ENCODE measurements at places on chromosomes 11 and 22.

DNA sequence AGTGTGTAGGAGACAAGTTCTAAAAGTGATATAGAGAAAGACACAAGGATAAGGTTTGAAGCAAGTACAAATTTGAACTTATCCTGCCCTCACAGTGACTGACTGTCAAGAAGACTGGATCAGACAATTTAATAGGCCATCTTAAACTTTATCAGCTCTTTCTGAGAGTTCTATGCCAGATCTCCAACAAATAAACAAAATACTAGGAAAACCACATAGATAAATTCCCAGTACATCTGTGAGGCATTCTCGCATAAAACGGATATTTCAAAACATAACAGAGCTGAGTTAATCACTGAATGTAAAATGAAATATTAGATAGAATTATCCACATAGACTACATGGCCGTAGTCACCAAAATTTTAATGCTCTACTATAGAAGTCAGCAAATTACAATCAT lies 120.9 kb upstream of the LUZP2 start:
- no peak for DNase-seq

GRCh38 chr11:123478352-123478987 lies 48.4 kb downstream of the GRAMD1B start:
- DNase-seq: no peak

- DNase-seq: no peak
Observed at GRCh38 chr11:129589190-129589860, 213.7 kb downstream of the BARX2 start.

DNA sequence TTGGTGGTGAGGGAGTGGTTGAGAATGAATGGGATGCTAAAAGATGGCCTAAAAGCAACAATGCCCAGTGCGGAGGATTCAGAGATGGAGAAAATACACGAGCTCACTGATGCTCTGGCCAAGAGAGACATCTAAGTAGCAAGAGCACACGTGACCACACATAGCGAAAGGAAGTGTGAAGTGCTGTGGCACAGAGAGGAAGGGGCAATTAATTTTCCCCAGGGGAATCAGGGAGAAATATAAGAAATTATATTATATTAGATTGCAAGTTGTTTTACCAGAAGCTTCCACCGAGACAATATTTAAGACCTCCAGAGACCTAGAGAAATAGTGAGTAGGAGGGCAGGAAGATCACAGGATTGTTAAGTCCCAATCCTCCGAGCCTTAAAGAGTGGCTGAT lies 80.6 kb downstream of the RCN1 start:
- DNase-seq: no peak

DNA sequence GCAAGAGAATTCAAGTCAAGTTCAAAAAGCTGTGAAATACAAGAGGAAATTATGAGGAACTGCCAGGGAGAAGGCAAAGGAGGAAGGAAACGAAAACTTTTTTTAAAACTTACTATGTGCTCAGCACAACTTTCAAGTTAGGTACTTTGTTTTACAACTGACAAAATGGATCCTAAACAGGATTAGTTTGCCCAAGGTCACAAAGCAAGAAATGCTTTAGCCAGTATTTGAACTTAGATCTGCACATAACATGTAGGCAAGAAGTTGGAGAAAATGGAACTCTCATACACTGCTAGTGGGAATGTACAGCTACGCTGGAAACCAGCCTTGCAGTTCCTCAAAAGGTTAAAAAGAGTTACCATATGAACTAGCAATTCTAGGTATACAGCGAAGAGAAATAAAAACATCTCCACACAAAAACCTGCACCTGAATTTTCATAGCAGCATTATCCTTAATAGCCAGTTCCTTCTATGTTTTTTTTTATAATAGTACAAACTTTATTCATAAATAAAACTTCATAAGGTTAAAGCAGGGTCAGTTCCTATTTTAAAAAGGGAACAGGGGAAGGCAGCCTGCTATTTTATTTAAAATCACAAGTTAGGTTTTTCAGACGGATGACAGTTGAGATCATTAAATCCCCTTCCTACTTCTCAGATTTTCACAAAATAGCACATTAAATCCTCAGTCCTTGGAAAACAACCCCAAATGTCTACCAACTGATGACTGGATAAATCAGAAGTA lies 19.2 kb downstream of the DDX6 start:
- DNase-seq: no peak

- DNase-seq: no peak
Observed at GRCh38 chr11:1207401-1208143, 15.3 kb upstream of the MUC5B start.
